ENCODE measurements at places on chromosomes 16 and 17.

GRCh38 chr17:78224231-78225087, 7.0 kb upstream of the TMEM235 start:
- DNase-seq: no peak

- no peak for DNase-seq
Observed at GRCh38 chr17:48373130-48373830, 56.7 kb downstream of the SKAP1 start.

DNA sequence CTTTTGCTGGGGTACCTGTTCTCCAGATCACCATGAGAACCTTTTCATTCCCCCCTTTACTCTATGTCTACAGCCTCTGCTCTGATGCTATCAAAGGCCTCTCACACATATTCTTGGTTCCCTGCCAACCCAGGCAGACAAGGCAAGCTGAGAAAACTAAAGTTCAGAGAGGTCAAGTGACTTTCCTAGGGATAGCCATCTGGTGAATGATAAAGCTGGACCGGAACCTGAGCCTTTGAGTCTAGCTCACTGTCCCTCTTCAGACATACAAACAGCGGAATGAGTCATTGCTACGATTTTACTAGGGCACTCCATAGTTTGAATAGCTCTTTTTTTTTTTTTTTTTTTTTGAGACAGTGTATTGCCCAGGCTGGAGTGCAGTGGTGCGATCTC, 73.3 kb downstream of the XYLT1 start:
- peak; percentile 59 for DNase-seq

DNA sequence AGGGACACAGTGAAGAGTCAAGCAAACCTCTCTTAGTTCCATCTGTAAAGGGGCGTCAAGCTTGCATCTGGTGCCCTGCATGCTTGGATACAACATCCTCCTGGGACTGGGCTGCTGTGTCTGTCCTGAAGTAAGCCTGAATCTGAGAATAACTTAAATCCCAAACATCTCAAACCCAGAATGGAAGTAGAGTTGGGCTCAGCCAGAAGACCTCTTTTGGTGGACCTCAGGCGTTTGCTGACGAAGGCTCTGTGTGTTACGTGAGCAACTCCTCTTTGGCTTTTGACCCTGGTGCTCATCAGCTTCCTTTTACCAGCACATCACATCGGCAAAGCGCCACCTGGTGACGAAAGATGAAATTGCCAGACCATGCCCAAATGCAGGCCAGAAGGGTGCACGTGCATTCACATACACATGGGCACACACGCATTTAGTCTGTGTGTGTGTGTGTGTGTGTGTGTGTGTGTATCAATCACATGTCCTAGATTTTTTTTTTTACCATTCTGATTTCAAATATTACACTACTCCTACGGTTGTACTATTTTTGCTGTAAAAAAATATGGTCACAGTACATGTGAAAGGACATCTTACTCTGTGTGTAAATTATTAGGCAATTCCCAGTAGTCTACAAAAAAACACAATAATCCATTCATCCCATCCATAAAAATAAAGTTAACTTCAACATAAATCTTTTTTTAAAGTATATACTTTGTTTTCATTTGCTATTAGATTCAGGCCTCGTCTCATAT, 41.1 kb upstream of the FOXJ1 start:
- DNase-seq: peak; percentile 88

DNA sequence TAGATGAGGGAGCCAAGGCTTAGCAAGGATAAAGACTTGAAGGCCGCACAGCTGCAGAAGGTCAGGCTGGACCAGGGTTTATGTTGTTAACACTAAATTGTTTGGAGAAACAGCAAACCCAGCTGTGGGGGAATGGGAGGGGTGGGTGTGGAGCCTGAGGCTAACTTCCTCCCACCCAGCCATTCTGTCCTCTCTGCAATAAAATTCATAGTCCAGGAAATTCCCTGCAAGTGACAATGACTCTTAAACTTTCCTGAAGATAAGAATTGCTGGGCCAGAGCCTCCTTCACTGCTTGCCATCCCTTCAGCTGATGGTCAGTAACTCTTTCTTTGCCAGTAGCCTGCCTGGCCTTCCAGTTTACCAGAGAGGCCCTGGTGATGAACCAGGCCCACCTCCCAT, 19.4 kb upstream of the ATP5MC1 start:
- DNase-seq: no peak

DNA sequence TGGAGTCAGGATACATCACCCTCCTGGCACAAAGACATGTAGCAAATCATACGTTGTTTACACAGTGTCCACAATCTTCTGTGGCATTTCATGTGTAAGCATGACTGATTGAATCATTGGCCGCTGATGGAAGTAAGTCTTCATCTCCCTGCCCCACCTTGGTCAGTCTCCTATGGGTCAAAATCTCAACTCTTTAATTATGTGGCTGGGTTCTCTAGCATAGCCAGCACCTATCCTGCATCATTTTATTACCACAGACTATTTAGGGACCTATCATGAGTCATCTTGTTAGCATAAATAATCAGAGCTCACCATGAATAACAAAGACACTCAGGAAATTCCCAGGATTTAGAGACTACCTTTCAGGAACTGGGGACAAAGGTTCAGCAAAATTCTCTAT, 15.9 kb downstream of the TANC2 start:
- no peak for DNase-seq

DNA sequence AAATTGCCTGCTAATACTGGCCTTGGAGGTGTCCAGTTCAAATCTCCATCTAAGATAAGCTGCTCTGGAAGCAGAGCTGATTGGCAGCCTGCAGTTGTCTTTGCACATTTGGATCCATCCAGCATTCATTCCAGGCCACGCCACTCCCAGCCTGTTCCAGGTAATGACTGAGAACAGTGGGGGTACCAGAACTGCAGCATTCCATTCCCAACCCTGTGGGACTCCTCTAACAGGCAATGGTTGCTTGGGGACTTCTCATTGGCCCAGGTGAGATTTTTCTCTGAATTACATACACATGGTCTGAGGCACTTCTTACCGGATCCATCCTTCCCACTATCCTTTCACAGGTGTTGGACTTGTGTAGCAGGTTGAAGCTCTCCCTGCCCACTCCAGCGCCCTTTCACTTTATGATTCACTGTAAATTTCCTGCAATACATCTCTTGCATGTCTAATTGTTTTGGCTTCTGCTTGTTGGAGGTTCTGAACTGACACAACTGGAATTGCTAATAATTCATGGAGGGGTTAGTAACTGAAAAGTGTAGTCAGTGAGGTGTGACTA, 206.1 kb upstream of the ZFHX3 start:
- DNase-seq: no peak

DNA sequence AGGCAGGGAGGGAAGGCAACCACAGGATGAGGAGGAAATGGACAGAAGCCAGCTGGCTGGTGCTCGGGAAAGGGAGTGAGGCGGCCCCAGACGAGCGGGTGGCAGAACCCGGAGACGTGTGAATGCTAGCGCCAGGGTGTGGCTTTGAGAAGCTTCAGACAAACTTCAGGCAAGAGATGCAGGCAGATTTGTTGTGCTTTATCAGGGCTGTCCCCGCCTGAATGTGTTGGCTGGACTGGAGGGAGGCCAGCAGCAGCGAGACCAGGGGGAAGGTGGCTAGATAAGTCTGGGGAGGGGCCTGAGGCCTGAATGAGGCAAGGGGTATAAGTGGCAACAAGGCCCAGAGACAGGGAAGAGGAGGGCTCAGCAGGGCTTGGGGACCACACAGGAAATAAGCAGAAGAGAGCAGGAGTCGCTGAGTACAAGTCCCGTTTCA, 22.0 kb downstream of the CAMKK1 start:
- DNase-seq: peak; percentile 50

GRCh38 chr16:65059406-65059980, 62.4 kb downstream of the CDH11 start:
- DNase-seq: no peak

DNA sequence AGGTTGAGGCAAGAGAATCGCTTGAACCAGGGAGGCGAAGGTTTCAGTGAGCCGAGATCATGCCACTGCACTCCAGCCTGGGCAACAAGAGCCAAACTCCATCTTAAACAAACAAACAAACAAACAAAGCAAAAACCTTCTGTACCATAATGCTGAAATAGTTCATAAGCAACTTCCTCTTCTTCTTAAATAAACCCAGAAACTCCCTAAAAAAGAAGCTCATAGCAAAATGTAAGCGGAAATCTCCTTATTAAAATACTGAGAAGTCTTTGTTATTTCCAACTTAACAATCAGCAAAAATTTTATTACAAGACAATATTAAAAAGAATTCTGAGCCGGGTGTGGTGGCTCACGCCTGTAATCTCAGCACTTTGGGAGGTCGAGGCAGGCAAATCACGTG, 82.8 kb downstream of the FBXL20 start:
- DNase-seq: no peak

GRCh38 chr16:49058382-49058781, 223.3 kb downstream of the CBLN1 start:
- no peak for DNase-seq

DNA sequence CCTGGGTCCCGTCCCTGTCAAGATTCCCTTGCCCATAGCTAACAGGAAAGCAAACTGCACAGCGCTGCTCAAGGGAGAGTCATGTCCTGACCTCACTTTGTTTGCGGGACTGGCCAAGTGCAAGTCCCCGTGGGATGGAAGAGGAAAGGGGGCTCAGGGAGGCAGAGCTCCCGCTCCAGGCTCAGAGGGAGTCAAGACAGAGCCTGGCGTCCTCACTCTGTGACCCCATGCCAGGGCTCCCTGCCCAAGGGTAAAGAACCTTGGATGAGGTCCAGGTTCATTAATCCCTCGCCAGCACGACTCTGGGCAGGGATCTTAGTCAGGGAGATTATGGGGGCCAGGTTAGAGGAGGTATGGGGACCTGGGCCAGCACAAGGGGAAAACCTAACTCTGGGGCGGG, 51.5 kb upstream of the CBX4 start:
- no peak for DNase-seq

DNA sequence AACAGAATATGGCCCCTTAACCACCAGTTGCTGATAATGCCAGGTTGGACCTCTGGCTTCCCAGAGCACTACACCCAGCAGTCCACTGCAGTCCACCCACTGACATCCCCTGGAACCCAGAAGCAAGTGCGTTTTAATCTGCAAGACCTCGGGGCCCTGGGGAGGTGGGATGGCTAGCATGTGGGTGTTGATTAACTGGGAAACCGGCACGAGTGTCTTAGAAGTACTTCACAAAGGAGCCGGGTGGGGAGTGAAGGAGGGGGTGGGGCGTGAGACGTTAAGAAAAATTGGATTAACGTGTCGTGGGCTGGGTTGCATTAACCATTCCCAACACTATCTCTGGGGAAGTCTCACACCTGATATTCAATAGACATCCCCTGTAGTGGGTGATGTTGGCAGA, 6.1 kb upstream of the HIC1 start:
- DNase-seq: no peak

DNA sequence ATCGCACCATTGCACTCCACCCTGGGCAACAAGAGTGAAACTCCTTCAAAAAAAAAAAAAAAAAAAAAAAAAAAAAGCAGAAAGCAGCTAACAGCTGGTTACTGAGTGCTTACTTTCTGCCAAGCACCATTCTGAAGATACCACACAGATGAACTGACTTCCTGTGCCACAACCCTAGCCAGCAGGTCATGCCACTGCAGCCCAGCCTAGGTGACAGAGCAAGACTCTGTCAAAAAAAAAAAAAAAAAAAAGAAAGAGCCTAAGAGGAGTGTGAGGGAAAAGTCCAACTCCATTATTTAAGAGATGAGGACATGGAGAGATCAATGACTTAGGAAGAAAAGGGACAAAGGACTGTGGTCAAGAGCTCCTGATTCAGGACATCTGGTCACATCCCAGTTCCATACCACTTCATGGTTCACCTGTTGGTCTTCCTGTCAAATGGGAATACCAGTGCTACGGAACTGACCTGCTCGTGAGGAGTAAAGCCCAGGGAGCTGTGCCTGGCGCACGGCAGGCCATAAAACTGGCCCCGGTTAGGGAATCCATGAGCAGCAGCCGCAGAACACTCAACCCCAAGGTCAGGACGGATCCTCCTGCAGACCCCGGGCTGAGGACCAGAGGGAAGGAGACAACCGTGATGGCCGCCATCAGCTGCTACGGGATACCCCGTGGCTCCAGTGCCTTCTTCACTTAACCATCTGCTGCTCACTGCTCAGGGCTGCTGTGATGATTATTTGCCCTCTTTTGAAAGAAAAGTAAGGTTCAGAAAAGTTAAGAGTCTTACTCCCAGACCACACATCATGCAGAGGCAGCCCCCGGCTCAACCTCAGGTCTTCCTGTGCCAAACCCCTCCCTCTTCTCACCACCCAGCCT, 950 bp downstream of the KLHDC4 start:
- no peak for DNase-seq

DNA sequence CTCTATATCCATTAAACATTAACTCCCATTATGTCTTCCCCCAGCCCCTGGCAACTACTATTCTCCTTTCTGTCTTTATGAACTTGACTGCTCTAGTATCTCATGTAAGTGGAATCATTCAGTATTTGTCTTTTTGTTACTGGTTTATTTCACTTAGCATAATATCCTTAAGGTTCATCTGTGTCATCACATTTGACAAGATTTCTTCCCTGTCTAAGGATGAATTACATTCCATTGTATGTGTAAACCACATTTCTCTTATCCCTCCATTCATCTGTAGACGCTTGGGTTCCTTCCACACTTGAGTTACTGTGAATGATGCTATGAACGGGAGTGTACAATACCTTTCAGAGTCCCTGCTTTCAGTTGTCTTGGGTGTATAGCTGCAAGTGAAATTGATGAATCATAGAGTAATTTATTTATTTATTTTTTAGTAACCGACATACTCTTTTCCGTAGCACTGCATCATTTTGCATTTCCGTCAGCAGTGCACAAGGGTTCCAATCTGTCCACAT, 399.7 kb upstream of the RBFOX1 start:
- no peak for DNase-seq

- DNase-seq: no peak
Observed at GRCh38 chr16:52283584-52284375, 263.2 kb downstream of the TOX3 start.

- no peak for DNase-seq
Observed at GRCh38 chr17:41975099-41976083, 8.8 kb downstream of the CNP start.

GRCh38 chr17:15909481-15909991, 35.4 kb upstream of the ADORA2B start:
- peak; percentile 79 for DNase-seq

- peak; percentile 94 for DNase-seq
Observed at GRCh38 chr16:17836868-17837602, 366.3 kb upstream of the XYLT1 start.

- DNase-seq: no peak
Observed at GRCh38 chr17:36824678-36825101, 112.6 kb upstream of the LHX1 start.

DNA sequence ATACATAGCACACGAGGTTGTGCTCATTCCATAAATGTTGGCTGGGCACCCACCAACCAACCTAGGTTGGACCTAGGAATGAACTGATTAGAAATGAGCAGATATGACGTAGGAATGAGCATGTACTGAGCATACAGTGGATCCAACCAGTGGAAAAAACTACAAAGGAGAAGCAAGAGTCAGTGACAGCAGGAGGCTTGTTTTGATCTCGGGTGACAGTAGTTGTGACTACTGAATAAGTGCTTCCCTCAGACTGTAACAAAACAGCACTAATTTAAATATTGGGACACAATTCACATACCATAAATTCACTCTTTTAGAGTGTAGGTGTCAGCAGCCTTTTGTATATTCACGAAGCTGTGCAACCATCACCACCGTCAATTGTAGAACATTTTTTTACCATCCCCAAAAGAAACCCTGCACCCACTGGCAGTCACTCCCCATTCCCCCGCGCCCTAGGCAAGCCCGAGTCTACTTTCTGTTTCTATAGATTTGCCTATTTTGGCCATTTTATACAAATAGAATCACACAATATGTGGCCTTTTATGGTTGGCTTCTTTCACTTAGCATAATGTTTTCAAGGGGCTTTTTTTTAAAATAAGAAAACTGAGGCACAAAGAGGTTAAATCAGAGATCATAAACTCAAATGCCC, 7.0 kb downstream of the VAC14 start:
- no peak for DNase-seq

GRCh38 chr17:73510981-73511718, 133.1 kb downstream of the SDK2 start:
- no peak for DNase-seq

Measured in fibroblast of skin of scalp (primary cell).